HS-5 (cell line): ENCODE measurements at places on chromosomes 6 and 20.

- no peak for DNase-seq
Observed at GRCh38 chr6:169862043-169862891, 110.8 kb downstream of the ERMARD start.

DNA sequence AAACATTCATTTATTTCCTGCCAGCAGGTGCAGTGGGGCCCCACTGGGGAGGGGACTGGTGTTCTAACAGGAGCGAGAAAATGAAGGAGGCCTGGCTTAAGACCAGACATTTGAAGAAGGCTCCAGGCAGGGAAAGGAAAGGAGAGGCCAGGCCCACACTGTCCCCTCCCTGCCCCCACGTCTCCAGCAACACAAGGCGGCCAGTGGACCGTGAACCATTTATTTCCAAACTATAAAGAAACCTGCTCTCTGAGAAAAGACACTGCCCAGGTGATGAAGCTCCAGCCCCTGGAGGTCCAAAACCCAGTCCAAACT lies 41.4 kb upstream of the CDH22 start:
- DNase-seq: no peak

GRCh38 chr6:5450073-5450472 lies 188.8 kb downstream of the FARS2 start:
- DNase-seq: no peak

DNA sequence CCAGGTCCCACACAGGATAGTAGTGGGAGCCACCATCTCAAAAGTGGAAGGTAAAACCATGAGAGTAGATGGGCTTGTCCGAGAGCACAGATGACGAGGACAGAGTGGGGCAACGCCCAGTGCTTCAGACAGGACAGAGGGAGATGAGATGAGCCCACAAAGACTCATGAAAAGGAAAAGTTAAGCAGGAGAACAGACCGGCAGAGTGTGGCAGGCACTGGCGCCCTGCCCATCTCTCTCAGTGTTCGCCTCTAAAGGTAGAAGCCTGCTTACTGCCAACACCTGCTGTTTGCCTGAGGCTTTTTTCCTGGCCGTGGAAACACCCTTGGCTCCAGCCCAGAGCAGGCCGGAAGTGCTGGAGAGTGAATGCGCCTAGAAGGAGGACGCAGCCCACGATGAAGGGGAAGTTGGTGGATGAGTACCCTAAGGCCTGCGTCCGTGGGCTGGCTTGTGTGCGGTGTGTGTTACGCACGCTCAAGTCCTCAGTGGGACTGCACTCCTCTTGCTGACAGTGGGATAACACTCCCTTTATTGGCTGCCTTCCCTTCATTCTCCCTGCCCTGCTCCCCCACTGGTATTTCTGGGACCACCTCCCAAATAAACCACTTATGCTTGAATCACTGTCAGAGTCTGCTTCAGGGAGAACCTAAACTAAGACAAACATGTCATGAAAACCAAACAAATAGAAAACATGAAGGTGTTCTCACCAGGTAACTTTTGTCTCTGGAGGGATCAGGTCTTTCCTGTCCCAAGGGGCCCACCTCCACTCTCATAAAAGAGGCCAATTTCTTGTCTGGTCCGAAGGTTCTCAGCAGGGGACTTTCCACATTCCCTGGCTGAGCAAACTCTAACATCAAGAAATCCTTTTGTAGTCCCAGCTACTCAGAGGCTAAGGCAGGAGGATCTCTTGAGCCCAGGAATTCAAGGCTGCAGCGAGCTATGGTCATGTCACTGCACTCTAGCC lies 9.1 kb upstream of the FOXP4 start:
- no peak for DNase-seq

GRCh38 chr6:91600561-91600960 lies 1013.7 kb upstream of the MAP3K7 start:
- DNase-seq: no peak

DNA sequence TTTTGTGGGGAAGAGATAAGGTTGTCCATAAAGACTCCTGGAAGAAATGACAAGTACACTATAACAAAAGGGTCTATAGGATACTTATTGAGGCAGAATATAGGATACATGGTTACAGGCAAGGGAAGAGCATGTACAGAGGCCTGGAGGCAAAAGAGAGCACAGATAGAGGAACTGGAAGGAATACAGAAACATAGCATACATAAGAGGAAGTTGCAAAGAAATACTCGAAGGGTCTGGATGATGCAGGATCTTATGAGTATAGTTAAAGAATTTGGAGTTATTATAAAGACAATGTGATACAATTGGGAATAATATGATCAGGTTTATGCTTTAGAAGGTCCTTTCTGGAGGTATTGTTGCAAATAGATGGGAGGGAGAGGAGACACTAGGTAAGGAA lies 592.7 kb upstream of the POU3F2 start:
- no peak for DNase-seq
